Stimulated activated CD4-positive, alpha-beta T cell treated with anti-CD3 and anti-CD28 coated beads, Interleukin-4, amount 100 ng/mL, for 48 hours (primary cell): ENCODE measurements at places on chromosomes 3 and 15.

- no peak for DNase-seq
Measured at GRCh38 chr15:47614360-47615011, 102.8 kb upstream of the SEMA6D start.

DNA sequence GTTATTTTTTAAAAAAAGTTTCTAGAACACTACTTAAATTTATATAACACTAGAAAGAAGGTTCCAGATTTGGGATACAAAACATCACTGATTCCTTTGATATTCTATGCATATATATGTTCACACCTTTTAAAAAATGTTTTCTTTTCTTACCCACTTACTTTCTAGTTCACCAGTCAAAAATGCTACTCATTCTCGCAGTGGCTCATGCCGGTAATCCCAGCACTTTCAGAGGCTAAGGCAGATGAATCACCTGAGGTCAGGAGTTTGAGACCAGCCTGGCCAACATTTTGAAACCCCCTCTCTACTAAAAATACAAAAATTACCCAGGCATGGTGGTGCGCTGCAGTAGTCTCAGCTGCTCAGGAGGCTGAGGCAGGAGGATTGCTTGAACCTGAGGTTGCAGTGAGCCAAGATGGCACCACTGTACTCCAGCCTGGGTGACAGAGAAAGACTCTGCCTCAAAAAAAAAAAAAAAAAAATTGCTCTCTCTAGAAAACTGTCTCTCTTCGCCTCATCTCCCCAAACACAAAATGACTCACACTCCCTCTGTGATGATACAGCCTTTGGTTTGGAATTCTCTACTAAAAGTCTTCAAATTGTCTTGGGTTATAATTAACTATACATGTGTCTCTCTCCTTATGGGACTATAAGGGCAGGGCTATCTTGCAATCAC is 52.6 kb upstream of the TGFBR2 start:
- DNase-seq, result no peak

DNA sequence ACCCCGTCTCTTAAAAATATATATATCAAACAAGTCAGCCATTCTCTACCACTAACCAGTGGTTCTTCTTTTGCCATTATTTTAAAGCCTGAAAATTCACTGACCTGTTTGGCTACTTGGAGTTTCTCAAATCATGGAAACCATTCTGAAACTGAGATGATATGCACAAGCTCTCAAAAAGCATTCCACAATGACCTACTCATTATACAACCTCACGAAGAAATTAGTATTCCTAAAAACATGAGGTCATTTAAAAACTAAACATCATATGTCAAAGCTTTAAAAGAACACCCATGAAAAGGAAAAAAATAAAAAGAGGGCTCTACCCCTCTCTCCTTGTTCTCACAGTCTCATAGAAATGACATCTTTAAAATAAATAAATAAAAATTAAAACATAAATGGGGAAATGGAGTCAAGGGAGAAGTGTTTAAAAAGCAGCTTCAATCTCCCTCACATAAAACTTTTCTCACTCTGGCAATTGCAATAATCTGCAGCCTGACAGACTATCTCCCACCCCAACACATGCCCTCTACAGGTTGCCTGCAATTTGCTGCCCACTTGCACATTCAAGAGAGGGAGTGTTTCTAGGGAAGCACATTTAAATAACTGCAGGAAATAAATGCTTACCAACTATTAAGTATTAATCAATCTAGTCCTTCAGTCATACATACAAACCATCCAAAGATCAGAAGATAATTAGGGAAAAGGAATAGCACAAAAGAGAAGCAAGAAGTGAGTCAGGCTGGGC is 73.3 kb downstream of the TRANK1 start:
- DNase-seq, result no peak

DNA sequence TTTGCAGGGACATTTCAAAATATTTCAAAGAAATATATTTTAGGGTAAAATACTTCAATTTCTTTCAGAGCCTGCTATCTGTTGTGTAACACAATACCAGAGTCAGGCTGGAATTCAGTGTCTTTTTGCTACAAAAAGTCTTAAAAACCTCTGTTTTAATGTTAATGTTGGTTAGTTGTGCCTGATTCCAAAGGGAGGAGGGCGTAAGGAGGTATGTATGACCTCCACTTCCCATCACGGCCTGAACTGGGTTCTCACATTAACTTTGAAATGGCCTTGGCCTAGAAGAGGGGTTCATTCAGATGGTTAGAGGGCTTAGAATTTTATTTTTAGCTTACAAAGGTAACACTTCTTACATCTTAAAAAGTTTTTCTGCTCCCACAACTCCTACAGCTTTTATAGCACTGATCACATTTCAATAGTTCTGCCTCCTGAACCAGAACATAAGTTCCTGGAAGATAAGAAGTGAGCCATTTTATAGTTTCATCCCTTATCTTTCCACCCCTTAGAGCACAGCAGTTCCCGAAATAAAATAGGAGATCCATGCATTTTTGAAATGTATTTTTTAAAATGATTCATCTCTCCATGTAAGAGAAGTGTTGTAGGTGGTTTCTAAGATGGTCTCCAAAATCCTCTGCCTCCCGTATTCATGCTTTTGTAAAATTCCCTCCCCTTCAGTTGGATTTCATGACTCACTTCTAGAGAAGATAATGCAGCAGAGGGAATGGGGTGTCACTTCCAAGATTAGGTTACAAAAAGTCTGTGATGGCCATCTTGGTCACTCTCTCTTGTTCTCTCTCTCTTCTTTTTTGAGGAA is 543.1 kb upstream of the NECTIN3 start:
- DNase-seq, result no peak

DNA sequence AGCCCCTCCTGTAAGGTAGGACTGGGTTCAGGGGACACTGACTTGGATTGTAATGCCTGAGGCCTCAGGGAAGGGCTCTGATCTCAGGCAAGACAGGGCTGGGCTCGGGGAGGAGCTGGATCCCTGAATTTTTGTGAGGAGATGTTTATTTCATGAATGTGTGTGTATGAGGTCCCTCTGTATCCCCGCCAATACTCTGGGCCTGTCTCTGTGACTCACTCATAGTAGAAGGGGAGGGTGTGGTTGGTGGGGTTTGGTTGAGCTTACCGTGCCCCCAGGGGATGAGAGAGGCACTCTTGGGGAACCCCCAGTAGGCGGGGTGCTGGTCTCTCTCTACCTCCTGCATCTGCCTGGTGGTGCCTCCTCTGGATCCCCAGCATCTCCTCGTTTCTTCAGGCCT is 28.1 kb downstream of the RPSA start:
- DNase-seq, result no peak

DNA sequence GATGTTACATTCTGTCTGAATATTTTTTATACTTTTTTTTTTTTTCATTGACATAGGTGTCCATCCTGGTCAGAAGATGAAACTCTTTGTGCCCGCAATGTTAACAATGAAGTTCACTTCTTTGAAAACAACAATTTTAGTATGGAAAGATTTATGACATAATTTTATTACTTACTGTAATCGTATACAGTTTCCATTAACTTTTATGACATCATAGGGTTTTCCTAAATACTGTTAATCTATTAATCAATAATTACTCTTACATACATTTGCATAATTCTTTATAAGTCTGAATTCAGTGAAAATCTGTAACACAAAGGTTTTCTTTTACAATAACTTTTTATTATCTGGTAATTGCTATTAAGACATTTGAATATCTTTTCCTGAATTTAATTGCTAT is 17.7 kb downstream of the EIF2A start:
- no peak for DNase-seq

DNA sequence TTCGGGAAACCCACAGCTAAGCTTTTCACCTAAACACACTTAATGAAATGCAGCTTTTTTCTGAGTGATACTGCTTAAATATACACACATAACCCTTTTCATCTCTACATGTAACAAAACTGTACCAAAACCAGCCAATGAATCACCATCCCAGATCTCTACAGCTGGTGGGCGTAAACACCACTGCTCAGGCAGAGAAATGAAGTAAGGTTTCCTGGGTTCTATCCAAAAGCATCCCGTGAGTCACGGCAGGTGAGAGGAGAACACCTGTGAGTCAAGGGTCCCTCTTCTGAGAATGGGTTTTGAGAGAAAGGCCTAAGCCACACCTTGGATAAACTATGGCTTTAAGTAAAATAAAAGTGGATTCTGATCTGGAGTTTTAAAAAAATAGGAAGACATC is 2.6 kb downstream of the CLDN1 start:
- peak; percentile 42 for DNase-seq

DNA sequence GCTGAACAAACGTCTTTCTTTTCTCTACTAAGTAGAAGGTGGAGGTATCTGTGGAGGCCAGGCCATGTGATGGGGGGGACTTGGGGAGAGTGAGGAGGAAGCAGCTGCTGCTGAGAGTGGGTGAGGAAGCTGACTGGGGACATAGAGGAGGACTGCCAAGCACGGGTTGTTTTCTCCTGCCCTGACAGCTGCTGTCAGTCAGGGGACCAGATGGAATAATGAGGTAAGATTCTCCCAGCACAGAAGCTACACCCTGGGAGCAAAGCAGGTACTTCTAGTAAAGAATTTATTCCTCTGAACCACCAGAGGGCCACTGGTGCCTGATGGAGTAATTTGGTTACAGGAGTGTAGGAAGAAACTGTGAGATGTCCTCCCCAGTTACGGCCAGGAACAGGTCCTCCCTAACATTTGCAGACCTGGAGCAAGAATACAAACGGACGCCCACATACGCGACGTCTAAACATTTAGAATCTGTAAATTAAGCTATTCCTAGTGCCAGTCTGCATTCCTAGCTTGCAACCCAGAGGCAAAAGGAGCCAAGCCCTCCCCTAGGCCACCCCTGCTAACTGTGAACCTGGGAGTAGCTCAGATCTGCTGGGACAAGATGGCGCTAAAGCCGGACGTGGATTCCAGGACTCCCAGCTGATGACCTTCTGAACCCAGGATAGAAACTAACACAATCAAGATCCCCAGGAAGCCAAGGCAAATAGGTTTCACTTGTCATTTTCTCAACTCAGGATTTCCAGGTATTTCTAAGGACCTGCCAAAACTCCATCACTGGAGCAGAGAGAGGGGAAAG is 14.8 kb downstream of the CRYGS start:
- DNase-seq, result no peak

- no peak for DNase-seq
Measured at GRCh38 chr3:151008699-151009098, 36.2 kb upstream of the CLRN1 start.

GRCh38 chr3:89245612-89246011 is 138.2 kb downstream of the EPHA3 start:
- no peak for DNase-seq

DNA sequence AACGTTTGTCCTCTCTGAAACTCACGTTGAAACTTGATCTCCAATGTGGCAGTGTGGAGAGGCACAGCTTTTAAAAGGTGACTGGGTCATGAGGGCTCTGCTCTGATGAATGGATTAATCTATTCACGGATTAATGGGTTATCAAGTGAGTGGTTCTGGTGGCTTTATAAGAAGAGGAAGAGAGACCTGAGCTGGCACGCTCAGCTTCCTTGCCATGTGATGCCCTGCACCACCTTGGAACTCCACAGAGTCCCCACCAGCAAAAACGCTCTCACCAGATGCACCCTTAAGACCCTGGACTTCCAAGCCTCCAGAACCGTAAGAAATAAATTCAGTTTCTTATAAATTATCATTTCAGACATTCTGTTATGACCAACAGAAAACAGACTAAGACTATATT is 2.6 kb downstream of the PPP1R2 start:
- no peak for DNase-seq

GRCh38 chr3:79651536-79652065 is 116.2 kb downstream of the ROBO1 start:
- DNase-seq, result no peak

DNA sequence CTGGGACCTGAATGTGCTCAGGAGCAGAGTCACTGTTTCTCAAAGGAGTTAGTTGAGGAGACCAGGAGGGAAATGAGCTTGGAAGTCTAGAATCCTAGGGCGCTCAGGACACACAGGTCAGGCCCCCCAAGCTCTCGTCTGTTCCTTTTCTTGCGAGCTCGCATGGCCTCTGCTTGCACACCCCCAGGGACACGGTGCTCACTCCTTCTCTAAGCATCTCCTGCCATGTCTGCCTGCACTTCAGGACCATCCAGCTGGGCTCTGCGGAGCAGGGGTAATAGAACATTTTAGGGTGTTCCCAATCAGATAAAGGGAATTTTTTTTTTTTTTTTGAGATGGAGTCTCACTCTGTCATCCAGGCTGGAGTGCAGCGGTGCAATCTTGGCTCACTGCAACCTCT is 213.2 kb downstream of the XXYLT1 start:
- no peak for DNase-seq

DNA sequence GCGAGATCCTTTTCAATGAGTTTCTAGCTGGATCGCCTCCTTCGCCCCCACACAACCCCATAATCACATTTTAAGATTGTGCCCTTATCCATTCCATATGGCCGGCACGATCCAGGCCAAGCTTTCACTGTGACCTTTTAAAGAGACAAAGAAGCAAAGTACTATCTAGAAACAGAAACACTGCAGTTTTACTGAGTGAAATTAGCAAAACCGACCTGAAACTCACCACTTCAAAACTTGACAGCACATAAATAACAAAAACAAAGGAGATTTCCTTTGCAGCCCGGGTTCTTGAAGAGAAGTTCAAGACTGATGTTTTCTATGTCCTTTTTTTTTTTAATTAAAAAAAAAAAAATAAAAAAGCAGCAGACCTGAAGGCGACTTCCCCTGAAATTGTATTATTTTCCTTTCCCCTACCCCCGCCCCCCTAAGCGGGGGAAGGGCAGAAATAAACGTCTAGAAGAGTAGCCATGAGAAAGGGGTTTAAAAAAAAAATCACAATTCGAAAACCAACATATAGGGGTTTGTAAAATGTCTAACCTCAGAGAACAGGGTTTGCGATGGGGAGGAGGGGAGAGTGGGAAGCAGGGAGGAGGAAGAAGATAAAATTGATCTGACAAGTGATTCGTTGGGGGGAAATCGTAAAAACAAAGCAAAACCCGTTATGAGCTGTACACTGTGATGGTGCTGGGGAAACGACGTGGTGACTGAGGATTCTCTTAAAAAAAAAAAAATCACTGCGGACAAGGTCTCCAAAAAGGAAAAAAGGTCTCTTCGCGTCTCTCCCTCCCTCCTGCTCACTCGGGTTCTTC is 1.5 kb downstream of the SATB1 start:
- DNase-seq, result no peak

DNA sequence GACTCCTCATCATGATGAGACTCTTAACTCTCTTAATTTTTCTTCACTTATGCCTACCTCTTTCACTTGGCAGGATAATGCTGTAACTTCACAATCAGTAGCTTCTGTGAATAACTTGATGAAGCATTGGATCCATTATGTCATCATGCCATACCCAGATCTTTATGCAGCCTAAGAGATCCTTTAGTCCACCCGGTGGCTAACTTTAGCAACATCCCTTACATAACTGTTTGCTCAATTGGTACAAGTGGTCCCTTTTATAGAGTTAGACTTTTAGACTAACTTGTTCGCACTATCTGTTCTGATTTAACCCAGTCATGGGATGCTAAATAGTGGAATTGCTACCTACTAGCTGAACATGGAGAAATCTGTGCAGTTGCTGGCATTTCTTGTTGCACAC is 184.5 kb downstream of the USP13 start:
- no peak for DNase-seq

DNA sequence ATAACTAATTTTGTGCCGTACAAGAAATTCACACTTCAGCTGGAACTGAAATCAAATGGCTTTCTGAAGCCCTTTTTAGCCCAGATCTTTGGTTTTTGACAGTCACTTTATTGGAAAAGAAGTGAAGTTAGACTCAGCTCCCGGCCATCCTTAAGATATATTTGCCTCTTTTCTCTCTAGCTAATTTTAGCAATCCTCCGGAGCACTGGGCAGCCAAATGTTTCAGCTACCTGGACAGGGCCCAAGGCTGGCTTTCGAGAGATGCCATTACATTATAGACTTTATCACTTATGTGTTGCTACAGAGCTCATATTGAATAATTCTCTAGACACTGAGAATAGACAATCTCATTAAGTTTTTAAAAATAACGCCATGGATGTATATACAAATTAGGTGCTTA is 28.5 kb upstream of the RPL39L start:
- no peak for DNase-seq
